ENCODE measurements at places on chromosomes 11 and 22.

GRCh38 chr11:86592659-86593451, 79.6 kb downstream of the ME3 start:
- no peak for DNase-seq

- DNase-seq = no peak
These were observed 49.0 kb downstream of the MUC15 start for GRCh38 chr11:26522912-26523610.

DNA sequence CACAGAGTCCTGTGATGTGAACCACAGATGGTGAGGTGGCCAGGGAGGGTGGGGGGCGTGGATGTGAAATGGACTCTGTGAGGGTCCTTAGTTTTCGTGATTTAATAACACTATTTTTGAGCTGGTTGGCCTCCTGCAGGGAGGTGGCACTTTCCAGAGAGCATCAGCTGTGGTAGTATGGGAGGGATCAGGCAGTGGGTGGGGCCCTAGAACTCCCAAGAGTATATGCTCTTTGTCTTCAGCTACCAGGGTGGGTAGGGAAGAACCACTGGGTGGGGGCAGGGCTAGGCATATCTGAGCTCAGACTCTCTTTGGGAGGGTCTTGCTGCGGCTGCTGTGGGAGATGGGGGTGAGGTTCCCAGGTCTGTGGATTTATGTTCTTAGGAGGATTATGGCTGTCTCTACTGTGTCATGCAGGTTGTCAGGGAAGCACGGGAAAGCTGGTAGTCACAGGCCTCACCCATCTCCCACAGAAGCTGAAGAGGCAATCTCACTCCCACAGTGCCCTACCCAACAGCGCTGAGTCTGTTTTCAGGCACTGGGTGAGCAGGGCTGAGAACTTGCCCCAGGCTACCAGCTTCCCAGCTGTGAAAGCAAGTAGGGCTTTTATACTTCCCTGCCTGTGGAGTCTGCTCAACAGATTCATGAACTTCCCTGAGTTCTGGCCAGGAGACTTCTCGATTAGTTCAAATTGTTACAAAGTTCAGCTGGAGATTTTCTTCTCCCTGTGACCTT, 47.9 kb upstream of the SNX19 start:
- no peak for DNase-seq

GRCh38 chr22:44028091-44028490, 4.0 kb downstream of the PARVB start:
- no peak for DNase-seq

DNA sequence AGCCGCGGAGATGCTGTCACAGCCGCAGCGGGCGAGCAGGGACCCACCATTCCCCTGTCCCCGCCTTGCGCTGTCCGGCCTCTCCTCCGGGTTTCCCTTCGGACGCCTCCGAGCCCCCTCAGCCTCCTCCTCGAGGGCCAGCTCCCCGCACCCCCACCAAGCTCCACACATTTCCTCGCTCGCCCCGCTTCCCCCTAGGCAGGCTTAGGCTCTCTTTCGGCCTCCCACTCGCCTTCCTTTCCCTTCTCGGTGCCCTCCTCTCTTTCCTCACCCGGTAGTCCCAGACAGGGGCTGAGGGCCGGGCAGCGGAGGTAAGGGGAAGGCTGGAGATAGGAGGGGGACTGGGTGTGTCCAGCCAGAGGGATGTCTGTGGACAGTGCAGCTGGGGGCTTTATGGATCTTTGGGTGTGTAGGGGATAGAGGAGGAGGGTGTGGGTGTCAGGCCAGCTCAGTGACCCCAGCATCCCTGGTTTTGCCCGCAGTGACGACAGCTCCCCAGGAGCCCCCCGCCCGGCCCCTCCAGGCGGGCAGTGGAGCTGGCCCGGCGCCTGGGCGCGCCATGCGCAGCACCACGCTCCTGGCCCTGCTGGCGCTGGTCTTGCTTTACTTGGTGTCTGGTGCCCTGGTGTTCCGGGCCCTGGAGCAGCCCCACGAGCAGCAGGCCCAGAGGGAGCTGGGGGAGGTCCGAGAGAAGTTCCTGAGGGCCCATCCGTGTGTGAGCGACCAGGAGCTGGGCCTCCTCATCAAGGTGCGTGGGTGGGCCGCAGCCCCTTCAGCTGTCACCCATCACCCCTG, 1.6 kb downstream of the KCNK4 start:
- no peak for DNase-seq

DNA sequence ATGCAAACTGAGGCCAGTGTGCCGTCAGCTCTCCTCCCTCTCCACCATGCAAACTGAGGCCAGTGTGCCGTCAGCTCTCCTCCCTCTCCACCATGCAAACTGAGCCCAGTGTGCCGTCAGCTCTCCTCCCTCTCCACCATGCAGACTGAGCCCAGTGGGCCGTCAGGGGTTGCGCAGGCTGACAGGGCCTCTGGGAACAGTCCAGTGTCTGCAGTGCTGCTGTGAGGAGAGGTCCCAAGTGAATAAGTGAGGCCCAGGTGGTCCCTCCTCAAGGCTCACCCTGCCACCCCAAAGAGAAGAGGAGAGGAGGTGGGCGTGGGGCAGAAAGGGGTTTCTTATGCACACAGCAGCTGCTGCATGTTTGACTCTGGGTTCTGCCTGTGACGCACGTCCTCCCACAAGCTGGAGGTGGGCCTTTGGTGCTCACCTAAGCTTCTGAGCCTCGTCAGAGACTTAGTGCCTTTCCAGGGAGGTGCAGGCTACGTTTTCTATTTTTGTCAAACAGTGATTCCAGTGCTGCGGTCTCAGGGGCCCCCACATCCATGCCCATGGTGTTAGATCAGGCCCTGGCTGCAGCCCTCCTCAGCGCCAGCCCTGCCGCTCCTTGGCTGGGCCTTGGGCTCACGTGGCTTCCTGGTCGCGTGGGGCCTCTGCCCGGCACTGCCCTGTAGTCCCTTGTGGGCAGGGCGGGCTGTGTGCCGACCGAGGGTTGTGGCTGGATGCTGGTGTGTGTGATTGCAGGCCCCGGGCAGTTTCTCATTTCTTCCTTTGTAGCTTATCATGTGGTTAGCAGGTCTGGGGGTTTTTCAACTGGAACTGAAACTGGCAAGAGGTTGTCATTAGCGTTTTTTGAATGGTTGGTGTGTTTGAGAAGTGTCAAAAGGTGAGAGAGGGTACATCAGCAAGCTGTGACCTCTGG, 7.1 kb downstream of the TPCN2 start:
- DNase-seq = no peak

All from spinal cord (tissue), 10 donors.